ENCODE measurements at places on chromosomes 5 and 9.

GRCh38 chr5:170287532-170287931, 10.0 kb downstream of the LCP2 start:
- DNase-seq, result no peak

GRCh38 chr9:130530938-130531337, 48.4 kb upstream of the FUBP3 start:
- DNase-seq, result no peak

DNA sequence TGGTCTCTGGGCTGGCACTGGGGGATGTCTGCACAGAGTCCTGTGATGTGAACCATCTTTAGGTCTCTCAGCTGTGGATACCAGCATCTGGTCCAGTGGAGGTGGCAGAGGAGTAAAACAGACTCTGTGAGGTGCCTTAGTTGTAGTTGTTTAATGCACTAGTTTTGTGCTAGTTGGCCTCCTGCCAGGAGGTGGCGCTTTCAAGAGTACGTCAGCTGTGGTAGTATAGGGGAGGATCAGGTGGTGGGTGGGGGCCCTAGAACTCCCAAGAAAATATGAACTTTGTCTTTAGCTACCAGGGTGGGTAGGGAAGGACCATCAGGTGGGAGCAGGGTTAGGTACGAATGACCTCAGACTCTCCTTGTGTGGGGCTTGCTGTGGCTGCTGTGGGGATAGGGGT, 197.1 kb downstream of the TMC1 start:
- no peak for DNase-seq

DNA sequence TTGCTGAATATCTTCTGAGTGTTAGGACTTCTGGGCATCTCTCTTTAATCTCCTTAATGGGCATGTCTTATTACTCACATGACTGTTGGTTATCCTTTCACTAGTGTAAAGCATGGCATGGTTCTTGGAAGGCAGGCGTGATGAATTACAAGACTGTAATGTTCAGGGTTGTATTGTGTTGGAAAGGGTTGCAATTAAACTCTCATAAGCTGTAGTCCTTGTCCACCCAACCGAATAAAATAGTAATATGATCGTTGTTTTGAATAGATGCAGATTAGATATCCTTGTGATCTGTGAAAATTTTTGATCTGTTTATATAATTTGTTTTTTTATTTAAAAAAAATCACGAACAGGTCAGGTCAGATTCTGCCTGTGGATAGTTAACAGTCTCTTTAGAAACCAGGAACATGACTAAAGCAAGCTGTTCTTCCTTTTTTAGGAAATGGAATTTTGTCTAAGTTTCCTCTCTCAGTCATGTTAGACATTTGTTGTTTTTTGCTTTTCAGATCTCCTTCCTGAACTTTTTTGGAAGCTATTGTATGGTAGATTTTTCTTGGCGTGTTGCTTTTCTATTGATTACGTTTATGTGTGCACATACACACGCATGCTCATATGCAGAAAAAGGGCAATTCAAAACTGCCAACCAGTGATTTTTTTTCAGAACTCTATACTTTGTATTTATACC, 121.8 kb downstream of the ARHGEF28 start:
- DNase-seq, result no peak

DNA sequence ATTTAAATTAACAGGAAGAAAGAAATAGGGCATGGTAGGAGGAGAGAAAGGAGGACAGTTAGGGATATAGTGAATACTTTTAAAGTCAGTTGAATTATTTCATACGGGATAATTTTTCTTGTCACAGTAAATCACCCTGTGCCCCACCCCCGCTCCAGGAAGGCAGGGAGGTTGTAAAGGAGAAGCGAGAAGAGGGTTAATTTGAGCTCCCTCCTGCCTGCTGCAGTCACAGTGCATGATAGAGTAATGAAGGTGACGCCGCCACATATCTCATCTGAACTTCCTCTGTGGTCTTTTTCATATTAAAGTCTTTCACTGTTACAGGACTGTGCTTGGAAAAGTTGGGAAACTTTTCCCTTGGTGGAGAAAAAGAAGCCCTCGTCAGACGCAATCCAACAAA, 896 bp upstream of the PCSK5 start:
- DNase-seq, result no peak

GRCh38 chr9:79107911-79108676, 463.7 kb upstream of the TLE4 start:
- no peak for DNase-seq

DNA sequence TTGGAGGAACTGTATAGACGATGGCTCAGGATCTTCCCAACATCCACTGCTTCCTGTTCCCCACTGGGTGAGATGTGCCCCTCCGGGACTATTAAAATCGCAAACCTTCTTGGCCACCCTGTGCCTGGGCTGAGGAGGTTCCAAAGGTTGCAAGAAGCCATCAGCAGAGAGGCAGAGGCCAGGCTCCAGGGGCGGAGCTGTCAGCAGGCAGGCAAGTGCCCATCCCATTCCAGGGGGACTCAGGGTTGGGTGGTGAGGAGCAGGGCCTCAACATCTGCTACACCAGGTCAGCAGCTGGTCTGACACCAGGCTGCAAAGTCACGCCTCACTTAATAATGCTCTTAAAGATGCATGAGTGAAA, 2.2 kb downstream of the BTNL3 start:
- no peak for DNase-seq

DNA sequence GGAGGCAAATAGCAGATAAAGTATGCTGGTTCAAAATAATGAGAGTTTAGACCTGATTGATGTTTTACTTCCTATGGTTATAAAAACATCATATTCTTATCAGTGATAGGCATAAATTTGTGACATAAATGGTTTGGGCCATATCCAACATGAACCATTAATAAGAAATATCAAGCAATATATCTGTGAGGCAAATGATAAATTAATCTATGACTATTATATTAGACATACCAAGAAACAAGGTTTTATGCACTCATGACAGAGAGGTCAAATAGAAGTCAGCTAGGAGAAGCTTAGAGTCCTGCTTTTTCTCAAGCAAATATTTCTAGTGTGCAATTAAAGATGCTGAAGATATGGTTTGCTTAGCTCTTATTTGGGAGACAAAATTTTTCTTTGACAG, 10.4 kb downstream of the SMIM3 start:
- DNase-seq, result no peak

GRCh38 chr9:81594415-81594814, 94.9 kb downstream of the TLE1 start:
- DNase-seq, result no peak

DNA sequence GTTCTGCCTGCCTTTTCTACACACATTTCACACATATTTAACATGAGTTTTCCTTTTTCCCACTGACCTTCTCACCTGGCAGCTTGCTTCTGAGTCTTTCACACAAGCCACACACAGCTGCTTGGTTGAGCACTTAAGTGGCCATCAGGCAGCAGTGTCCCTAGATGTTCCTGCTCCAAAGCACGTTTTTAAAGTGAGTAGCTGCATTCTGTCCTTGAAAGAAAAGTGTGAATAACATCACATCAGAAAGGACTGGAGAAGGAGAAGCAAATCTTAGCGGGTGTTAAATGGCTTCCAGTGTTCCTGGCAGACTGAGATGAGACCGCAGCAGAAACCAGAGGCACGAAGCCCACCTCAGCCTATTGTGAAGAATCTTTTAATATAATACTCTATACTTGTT, 209.2 kb upstream of the IRX4 start:
- DNase-seq, result no peak

GRCh38 chr9:129382281-129383018, 204.4 kb upstream of the IER5L start:
- no peak for DNase-seq

DNA sequence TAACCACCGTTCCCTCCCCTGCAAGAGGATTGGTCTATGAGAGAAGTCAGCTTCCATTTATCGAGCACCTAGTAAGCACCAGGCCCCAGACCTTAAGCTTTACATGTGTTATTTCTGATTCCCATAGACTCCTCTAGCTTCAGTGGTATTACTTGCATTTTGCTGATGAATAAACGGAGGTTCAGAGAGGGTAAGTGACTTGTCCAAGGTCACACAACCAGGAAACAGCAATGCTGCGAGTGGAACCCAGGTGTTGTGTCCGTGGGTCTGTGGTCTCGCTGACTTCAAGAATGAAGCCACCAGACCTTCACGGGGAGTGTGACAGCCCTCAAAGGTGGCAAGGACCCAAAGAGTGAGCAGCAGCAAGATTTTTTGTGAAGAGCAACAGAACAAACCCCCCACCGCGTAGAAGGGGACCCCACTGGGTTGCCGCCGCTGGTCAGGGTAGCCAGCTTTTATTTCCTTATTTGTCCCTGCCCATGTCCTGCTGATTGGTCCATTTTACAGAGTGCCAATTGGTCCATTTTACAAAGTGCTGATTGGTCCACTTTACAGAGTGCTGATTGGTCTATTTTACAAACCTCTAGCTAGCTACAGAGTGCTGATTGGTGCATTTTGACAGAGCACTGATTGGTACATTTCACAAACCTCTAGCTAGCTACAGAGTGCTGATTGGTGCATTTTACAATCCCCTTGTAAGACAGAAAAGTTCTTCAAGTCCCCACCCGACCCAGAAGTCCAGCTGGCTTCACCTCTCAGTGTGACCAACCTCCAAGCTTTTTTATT, 29.1 kb upstream of the KCNIP1 start:
- DNase-seq, result no peak

- DNase-seq, result no peak
These were observed 60.8 kb downstream of the PFDN1 start for GRCh38 chr5:140242099-140242498.

All from activated naive CD4-positive, alpha-beta T cell treated with anti-CD3 and anti-CD28 coated beads, Interleukin-2, amount 50 U/mL, for 16 hours (primary cell).